Bone marrow (tissue), 2 donors: ENCODE measurements at places on chromosomes 2 and 18.

GRCh38 chr18:50836521-50836957 lies 16.7 kb upstream of the MRO start:
- DNase-seq = no peak

- DNase-seq = no peak
Observed at GRCh38 chr2:84427235-84428138, 31.6 kb downstream of the SUCLG1 start.

DNA sequence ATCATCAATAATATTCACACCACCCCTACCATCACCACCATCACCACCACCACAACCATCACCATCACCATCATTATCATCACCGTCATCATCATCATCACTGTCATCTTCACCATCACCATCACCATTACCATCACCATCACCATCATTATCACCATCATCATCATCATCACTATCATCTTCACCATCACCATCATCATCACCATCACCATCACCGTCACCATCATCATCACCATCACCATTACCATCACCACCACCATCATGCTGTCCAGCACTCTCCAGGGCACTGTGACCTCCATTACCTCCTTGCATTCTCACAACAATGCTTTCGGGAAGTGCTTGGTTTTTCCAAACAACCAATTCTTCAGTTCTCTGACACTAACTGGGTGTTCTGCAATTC lies 13.1 kb upstream of the TEX44 start:
- DNase-seq = no peak

DNA sequence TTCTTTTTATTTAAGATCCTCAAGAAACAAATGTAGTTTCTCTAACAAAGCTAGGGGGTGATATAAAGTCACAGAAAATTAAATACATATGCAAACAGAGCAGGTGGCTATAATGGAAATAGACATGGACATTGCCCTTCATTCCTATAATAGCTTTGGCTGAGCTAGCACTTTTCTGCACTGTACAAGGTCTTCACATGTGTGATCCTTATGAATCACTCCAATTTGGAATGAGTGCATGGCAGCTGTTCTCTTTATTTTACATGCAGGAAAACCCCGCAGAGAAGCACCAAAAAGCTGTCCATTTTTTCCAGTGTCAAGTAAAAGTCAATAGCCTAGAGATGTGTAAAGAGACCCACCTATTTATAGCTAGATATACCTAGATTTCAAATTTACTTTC lies 747.4 kb upstream of the SLC8A1 start:
- no peak for DNase-seq

DNA sequence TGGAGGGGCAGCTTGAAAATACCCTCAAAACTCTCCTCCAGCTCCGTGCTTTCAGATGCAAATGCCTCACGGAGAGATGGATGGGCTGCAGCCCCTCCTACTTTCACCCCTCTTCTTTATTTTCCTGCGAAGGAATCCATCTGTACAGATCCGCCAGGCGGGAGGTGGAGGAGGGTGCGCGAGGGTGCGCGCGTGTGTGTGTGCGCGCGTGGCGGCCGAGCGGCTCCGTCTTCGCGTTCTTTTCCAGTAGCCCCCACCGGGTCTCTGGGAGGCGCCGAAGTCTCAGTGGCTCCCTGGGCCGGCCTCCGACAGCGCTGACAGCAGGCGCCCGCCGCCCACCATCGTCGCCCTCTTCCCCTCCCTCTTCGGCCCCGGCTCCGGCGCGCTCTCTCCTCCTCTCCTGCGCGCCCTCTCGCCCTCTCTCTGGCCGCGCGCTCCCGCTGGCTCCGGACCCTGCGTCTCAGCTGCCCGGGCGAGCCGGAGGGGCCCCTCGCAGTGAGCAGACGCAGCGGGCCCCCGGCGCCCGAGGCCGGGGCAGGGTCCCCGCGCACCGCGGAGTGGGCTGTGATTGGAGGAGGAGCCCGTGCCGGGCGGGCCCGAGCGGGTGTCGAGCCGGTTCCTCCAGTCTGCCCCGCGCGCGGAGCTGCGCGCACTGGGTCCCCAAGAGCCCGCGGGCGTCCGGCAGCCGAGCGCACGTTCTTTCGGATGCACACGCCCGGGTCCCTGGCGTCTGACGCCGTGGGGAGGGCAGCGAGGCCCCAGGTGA lies at the start of gene CDH7:
CDH7 (plus strand) TSS at position 624 of the 766 bp plus-strand sequence. CDS start 11,831 bp downstream, outside the sequence.
- DNase-seq = no peak

GRCh38 chr2:229610333-229610732 lies 104.0 kb downstream of the DNER start:
- DNase-seq = no peak

DNA sequence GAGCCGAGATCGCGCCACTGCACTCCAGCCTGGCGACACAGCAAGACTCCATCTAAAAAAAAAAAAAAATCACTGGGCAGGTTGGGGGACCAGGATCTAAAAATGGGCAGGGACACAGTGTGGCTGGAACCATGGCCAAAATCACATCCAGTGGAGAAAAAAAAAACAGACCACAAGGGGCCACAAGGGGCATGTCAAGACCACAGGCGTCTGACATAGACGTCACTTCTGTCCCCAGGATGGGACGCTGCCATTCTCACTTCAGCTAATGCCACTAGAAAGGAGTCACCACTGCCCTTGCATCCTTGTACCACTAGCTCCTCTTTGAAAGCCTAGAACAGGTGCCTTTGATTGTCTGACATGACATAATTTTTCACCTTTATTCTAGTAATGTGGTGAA lies 2.5 kb upstream of the POMC start:
- DNase-seq = no peak

DNA sequence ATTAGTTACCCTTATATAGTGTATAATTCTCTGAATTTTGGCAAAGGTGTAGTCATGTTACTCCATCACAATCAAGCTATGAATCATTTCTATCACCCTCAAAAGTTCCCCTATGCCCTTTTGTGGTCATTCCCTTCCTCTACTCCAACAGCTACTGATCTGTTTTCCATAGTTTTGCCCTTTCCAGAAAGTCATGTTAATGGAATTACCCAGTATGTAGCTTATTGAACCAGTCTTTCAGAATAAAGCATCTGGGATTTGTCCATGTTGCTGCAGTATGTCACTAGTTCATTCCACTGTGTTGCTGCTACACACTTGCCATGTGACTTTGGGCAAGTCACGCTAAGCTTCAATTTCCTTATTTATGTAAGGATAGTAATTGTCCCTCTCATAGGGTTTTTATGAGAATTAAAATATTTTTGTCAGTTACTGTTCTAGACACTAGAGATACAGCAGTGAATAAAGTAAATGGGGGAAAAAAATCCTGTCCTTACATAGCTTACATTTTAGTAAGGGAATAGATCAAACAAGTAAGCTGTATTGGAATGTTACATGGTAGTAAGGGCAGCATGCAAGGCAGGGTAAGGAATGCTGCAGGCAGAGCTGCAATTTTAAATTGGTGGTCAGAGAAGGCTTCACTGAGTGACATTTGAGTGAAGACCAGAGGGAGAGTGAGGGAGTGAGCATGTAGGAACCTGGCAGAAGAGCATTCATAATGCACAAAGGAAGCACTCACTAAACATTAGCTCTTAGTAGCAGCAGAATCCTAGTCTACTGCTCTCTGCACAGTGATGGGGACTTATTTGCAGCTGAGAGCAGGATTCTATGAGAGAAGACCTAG lies 80.3 kb upstream of the TSPYL6 start:
- no peak for DNase-seq

DNA sequence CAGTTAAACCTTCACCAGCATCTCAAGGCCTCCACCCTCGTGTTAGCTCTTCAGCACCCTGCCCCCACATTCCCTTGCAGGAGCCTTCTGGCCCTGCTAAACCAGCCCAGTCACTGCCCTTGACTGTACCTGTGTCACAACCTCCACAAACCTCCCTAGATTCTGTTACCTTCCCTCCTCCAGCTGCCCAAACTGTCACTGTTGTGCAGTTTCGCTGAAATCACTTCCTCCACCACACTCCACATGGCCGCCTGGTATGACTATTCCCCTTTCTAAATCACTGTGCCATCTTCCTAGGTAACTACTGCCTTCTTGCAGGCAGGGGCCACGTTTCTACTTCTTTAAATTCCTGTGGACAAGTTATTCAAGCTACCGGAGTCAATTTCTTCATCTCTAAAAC lies 160.2 kb downstream of the GALNT14 start:
- no peak for DNase-seq

DNA sequence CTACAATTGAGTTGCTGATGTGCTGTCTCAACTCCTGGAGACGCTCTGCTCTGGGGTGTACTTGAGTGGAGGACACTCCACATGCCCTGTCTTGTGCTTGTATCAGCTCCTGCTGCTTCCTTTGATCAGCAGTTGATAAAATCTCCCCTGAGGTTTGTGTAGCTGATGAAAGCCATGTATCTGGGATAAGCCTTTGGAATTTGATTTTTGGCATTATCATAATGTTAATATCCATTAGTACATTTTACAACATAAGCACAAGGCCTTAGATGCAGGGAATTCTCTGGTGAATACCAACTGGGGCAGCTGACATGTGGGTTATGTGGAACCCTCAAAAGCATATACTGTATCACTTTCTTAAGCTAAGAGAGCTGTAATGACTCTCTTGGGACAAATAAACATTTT lies 222.7 kb upstream of the ITGA4 start:
- no peak for DNase-seq

DNA sequence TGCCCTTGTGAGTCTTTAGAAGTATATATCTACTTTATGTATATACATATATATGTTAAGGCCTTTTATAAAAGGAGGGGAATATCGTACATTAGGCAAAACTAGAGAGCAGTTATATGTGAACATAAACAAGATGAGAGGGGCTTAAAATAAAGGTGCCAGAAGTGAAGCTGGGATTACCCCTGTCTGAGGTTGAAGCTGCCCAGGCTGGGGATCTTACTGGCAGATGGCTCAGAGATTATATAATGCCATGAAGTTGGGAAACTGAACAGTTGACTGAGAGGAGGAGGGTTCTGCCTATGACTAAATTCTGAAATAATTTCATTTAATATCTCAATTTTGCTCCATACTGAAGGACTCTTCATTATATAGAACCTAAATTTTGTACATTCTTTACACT lies 6.0 kb downstream of the PNO1 start:
- DNase-seq = no peak

GRCh38 chr18:35756506-35757117 lies 175.1 kb downstream of the GALNT1 start:
- DNase-seq = peak; percentile 61

DNA sequence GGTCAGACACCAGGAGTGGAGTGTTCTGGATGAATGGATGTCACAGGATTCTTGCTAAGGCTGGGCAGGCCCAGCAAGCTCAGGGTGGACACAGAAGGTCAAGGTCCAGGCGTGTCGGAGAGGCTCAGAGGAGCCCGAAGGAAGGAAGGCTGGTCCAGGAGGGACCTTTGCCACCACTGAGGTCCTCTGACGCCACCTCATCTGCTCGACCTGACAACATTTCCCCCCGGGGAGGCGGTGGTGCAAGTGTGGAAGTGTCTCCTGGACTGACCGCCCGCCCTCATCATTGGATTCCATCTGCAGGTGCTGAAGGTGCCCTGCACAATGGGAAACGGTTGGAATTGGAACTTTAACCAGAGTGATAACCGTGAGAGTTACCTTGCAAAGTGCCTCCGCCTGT lies 124.6 kb downstream of the RTP5 start:
- no peak for DNase-seq

- DNase-seq = no peak
Observed at GRCh38 chr2:216235896-216236295, 126.7 kb downstream of the XRCC5 start.
